Uterus (tissue), 4 donors: ENCODE measurements at places on chromosomes 11 and 22.

DNA sequence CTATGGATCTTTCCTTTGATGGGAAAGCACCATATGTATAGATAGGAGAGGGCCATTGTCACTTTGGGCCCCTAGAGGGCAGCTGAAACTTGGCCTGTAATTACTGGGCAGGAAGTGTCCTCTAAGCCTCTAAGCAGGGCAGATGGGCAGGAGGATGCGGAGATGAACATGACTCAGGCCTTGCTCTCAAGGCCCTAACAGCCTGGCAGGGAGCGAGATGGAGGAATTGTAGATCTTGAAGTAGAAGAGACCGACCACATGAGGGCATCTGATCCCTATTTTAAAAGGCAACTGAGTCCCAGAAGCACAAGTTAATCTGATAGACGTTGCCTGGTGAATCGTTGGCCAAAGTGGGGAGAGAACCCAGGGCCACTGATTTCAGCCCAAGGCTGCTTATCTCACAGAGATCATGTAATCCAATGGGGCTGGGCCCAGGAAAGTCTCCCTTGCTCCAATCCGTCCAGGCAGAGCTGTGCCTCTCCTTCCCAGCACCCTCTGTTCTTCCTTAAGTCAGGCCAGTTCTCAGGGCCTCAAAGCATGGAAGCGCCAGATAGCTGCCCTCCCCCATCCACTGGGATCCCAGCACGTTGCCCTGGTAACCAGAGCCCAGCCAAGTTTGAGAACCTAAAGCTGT lies 2.5 kb upstream of the SEPTIN3 start:
- no peak for DNase-seq
- no peak overlapping the region for H3K4me3 ChIP-seq
- H3K36me3 ChIP-seq: no peaks in the 10 kb centered on the region
- H3K27me3 ChIP-seq: no peaks in the 10 kb centered on the region
- no peak overlapping the region for H3K27ac ChIP-seq
- H3K4me1 ChIP-seq: no peaks in the 10 kb centered on the region

DNA sequence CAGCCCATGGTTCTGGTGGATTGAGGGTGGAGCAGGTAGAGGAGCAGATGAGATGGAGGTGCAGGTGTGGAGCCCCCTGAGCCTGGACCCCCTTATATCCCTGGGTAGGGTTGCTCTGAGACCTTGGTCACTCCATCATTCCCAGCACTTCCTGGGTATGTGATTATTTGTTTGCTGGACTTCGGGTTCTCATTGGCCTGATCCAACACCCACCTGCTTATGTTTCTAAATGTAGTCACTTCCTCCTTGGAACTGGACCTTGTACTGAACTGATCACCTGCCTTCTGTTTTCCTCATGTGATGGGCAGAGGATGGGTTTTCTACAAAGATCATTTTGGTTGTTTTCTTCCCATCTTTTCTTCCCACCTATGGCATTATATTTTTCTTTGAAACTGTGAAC lies at the start of gene KRTAP5-4:
TSS of gene KRTAP5-4 (minus strand) at position 53 of the 400 bp plus-strand sequence. CDS start at position 8, 45 bp downstream.
- H3K27ac ChIP-seq: no peak within 1 kb of the TSS
- no peaks in the 10 kb centered on the region for H3K27me3 ChIP-seq
- H3K4me3 ChIP-seq: no peak within 1 kb of the TSS

- H3K27me3 ChIP-seq: no peaks in the 10 kb centered on the region
- H3K36me3 ChIP-seq: no peaks in the 10 kb centered on the region
- H3K27ac ChIP-seq: no peak overlapping the region
- H3K4me3 ChIP-seq: no peak overlapping the region
- H3K4me1 ChIP-seq: no peaks in the 10 kb centered on the region
These were observed 4.4 kb upstream of the MISFA start for GRCh38 chr11:18594999-18595749.

DNA sequence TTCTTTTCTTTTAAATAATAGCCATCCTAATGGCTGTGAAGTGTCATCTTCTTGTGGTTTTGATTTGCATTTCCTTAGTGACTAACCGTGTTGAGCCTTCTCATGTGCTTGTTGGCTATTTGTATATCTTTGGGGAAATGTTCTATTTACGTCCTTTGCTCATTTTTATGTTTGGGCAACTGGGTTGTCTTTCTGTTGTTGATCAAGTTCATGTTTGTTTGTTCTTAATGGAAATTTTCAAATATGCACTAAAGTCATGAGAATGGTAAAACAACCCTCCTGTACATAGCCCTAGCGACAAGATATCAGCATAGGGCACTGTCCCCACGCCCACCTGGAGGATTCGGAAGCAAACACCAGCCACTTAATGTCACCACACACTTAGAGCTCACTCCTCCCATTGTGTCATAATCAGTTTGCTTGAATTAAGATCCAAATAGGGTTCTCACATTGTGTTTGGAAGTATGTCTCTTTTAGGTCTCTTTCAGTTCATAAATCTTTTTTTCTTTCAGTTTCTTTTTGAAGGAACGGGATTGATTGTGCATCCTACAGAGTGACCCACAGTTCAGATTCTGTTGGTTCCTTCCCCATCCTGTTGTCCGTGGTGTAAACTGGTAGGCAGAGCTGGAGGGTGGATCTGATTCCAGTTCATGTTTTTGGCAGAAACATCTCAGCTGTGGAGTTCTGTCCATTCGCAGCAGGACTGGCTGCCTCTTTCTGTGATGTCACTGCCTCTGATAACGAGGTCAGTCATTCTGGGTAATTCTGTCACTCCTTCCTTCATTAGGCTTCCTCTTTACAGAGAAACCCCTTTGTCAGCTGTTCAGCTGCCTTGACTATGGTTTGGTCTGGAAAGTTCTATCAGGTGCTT lies 26.4 kb upstream of the ADORA2A start:
- no peak overlapping the region for H3K4me3 ChIP-seq
- H3K4me1 ChIP-seq: peaks cover 4% of the 10 kb centered on the region
- no peaks in the 10 kb centered on the region for H3K36me3 ChIP-seq
- no peaks in the 10 kb centered on the region for H3K27me3 ChIP-seq

DNA sequence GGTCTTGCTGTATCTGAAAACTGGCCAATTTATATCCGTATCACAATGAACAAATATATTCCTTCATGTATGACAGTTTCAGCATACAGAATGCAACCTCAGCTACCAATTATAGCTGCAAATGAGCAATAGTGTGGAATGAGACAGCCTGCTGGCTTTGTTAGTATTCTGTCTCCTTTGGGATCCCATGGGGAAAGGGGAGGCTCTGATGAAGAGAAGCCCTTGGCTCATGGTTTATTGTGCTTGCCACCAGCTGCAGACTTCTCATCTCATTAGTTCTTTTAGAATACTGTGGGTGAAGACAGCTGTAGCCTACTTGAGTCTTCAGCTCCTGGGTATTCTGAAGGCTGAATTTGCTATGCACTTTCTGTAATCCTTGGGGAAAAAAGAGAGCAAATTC lies 42.4 kb downstream of the PITPNB start:
- DNase-seq: no peak
- no peak overlapping the region for H3K4me3 ChIP-seq
- no peaks in the 10 kb centered on the region for H3K27me3 ChIP-seq
- H3K4me1 ChIP-seq: no peaks in the 10 kb centered on the region
- no peaks in the 10 kb centered on the region for H3K36me3 ChIP-seq
- H3K27ac ChIP-seq: peak overlapping the region; percentile 2

DNA sequence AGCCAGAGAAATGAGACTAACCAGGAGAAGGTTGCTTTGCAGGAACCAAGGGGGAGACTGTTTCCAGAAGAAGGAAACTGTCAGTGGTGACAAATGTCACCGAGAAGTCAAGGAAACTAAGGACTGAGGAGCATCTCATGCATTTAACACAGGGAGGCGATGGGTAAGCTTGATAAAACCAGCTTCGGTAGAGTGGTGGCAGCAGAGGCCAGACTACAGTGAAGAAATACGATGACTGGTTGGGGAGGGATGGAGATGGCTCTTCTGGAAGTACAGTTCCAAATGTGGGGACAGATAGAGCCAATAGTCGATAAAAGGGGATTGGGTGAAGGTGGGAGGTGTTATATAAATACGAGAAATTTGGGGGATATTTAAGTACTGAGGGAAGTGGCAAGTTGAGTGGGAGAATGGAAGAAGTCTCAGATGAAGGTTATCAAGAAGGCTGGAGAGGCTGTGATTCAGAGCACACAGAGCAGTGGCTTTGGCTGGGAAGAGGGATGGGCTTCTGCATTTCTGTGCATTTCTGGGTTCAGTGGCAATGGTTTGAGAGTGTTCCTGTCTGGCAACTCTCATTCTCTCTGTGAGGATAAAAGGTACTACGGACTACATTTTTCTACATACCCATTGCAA lies 29.2 kb downstream of the SC5D start:
- H3K4me1 ChIP-seq: no peaks in the 10 kb centered on the region
- no peak overlapping the region for H3K27ac ChIP-seq
- no peaks in the 10 kb centered on the region for H3K36me3 ChIP-seq
- H3K27me3 ChIP-seq: no peaks in the 10 kb centered on the region

DNA sequence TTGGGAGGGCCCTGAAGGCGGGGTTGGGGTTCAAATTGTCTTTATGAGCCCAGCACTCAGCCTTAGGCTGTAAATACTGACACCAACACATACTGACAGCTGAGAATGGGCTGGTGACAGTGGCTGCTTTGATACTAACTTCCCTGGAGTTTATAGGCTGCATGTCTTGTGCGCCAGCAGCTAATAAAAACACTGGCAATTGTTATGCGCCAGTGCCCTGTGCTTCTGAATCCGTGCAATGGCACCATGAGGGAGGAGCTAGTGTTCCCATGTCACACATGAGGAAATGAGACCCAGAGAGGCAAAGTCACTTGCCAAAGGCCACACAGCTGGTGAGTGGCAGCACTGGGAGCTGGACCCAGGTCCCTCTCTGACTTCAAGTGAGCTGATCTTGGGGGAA lies 23.8 kb downstream of the SHISAL1 start:
- peak overlapping the region; percentile 77 for H3K27ac ChIP-seq
- DNase-seq: no peak
- H3K4me3 ChIP-seq: no peak overlapping the region
- H3K4me1 ChIP-seq: peaks cover 21% of the 10 kb centered on the region

DNA sequence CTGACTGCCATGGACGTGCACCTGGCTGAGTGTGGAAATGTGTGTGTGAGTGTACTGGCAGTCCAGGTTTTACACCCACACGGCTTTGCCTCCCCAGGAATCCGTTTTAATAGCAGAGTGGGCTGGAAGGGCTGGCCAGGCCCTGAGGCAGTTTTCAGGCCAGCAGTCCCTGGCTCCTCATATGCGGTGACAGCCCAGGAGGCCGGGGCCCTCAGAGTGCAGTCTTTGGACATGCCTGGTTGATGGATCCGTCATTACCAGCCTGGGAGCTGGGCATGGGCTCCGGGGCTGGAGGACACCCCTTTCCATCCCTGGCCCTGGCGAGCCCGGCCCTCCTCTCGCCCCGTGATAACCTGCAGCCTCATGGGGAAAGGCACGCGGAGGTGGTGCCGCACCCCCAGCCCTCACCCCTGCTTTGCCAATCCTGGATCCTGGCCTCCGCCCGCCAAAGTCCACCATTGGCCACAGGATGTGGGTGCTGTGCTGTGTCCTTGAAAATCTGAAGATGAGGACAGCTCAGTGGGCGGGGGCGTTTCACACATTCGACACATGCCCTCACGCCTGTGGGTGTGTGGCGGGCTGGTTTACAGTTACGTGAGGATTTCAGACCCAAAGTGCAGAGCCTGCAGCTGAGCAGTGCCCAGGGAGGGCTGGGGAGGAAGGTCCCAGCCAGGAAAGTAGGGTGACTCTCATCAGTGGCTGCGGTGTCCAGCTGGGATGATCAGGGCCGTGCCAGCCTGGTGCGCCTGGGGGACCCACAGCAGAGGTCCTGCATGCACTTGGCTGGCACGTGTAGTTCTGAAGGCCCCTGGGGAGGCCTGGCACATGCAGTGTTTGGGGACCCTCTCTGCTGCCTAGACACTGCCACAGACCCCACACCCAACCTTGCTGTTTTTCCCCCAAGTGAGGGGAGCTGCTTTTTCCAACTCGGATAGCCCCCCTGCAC lies 55.1 kb downstream of the RTN4R start:
- no peaks in the 10 kb centered on the region for H3K4me1 ChIP-seq
- H3K36me3 ChIP-seq: no peaks in the 10 kb centered on the region
- H3K4me3 ChIP-seq: no peak overlapping the region
- no peak overlapping the region for H3K27ac ChIP-seq
- DNase-seq: no peak
- H3K27me3 ChIP-seq: no peaks in the 10 kb centered on the region

DNA sequence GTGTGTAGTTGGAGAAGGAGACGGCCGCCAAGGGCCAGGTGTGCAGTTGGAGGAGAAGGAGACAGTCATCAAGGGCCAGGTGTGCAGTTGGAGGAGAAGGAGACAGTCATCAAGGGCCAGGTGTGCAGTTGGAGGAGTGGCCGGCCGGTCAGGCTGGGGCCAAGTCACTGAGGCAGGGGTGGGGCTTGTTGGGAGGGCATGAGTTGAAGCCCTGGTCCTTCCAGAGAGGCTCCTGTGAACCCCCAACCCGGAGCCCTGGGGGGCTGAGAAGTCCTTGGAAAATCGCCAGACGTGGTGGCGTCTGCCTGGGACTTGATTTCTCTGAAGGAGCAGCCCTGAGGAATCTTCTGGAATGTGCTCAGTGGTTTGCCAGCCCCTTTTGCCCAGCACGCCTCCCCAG lies 1320.5 kb downstream of the BRD1 start:
- H3K27ac ChIP-seq: no peak overlapping the region
- DNase-seq: no peak
- H3K36me3 ChIP-seq: no peaks in the 10 kb centered on the region
- H3K27me3 ChIP-seq: no peaks in the 10 kb centered on the region

GRCh38 chr11:34234086-34234740 lies 123.6 kb downstream of the ABTB2 start:
- DNase-seq: no peak
- no peaks in the 10 kb centered on the region for H3K27me3 ChIP-seq
- no peaks in the 10 kb centered on the region for H3K36me3 ChIP-seq

DNA sequence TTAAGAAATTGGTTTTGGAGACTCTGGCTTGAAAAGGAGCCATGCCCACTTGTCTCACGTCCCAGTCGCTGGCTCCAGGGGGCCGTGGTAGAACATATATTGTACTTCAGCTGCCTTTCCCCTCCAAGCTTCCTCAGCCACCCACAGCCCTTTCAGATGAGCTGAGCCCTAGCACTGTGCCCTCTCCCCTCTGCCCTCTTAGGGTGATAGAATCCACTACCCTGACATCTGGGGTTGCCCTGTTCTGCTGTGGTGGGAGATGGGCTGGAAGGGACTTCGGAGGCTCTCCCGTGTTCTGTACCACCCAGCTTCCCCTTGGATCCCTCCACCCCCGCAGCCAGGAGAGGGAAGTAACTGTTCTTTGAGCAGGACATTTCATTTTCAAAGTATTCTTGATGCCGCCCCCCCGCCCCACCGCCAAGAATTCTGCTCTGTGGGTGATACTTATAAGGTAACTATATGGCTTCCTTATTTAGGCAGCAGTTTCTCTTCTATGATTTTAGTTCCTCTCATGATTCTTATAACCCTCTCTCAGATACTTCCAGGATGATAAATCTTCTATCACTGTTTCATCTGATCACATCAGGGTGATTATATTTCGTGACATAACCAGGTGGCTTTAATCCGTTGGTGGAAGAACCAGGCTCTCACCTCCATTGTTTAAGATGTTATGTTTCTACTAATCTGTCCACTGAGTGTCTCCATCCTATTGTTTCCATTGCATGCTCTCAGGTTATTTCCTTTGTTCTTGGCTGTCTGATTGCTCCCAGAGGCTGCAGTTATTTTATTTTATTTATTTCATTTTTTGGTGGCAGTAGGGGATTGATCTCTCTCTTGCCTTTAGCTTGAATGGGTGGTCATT lies 24.1 kb downstream of the ZBTB16 start:
- peak overlapping the region; percentile 36 for H3K27ac ChIP-seq
- no peak overlapping the region for H3K4me3 ChIP-seq
- no peaks in the 10 kb centered on the region for H3K36me3 ChIP-seq
- no peak for DNase-seq

GRCh38 chr11:104623518-104623917 lies 274.7 kb downstream of the CASP12 start:
- H3K36me3 ChIP-seq: no peaks in the 10 kb centered on the region
- no peaks in the 10 kb centered on the region for H3K27me3 ChIP-seq
- no peak overlapping the region for H3K4me3 ChIP-seq
- H3K4me1 ChIP-seq: no peaks in the 10 kb centered on the region
- no peak overlapping the region for H3K27ac ChIP-seq
- DNase-seq: no peak
